NCI-H345 (cell line): ENCODE measurements at places on chromosomes 13 and 19.

GRCh38 chr13:106986033-106986484 lies 418.1 kb upstream of the ARGLU1 start:
- DNase-seq, result no peak

GRCh38 chr19:54707962-54708361 lies 16.3 kb upstream of the KIR3DL3 start:
- DNase-seq, result no peak

GRCh38 chr19:18322318-18322758 lies 538 bp downstream of the LSM4 start:
- DNase-seq, result no peak

- peak; percentile 66 for DNase-seq
These were observed 661 bp upstream of the MIR17HG start for GRCh38 chr13:91346850-91347201.

DNA sequence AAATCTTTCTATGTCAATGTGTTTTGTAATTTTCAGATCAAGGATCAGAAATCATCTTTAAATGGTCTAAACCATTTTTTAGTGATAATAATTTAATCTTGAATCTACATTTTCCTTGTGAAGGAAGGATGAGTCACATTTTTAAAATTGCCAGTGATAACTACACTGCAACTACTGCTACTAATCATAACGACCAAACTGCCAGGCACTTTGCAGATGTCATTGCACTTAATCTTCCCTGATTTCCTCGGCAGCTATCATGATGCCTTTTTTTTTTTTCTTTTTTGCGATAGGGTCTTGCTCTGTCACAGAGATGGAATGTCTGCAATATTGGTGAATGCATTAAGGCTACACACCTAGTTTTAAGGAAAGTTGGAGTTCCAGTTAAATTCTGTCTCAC lies 41.4 kb upstream of the SLC10A2 start:
- DNase-seq, result no peak

DNA sequence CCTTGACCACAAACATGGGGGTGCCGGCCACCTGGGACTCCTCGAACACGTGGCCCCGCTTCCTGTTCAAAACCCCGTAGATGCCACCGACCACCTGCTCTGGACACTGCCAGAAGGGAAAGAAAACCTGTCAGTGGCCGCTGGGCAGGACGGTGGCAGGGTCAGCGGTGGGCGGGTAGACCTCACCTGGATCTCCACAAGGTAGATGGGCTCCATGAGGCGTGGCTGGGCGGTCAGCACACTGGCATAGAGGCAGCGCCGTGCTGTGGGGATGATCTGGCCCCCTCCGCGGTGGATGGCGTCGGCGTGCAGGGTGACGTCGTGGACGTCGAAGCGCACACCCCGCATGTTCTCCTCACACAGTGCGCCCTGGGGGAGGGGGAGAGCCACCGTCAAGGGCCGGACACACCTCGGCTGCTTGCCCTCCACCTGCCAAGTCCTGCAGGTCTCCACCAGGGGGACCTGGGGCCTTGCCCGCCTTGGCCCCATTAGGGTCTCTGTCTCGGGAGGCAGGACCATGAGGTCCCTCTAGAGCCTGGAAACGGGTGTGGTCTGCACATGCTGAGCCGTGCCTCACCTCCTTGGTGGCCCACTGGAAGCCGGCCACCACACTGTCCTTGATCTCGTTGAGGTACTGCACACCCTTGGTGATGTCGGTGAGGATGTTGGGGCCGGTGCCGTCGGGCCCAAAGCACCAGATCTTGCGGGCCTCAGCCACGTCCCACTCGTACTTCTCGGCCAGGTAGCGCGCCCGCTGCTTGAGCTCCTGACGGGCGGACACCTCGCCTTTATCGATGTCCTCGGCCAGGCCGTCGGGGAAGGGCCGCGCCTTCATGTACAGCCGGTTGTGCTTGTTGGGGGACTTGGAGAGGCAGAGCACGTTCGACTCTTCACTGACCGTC lies 6.6 kb upstream of the DAPK3 start:
- DNase-seq, result no peak

DNA sequence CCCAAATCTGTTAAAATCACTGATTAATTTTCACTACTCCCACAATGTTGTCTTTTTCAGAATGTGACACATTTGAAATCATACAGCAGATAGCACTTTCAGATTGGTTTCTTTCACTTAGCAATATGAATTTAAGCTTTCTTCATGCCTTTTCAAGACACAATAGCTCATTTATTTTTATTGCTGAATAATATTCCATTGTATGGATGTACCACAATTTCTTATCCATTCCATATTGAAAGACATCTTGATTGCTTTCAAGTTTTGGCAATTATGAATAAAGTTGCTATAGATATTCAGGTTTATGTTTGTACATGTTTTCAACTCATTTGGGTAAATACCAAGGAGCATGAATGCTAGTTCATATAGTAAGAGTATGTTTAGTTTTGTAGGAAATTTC lies 2635.6 kb upstream of the PCDH20 start:
- no peak for DNase-seq

GRCh38 chr19:55304279-55304978 lies 20.6 kb downstream of the BRSK1 start:
- no peak for DNase-seq

DNA sequence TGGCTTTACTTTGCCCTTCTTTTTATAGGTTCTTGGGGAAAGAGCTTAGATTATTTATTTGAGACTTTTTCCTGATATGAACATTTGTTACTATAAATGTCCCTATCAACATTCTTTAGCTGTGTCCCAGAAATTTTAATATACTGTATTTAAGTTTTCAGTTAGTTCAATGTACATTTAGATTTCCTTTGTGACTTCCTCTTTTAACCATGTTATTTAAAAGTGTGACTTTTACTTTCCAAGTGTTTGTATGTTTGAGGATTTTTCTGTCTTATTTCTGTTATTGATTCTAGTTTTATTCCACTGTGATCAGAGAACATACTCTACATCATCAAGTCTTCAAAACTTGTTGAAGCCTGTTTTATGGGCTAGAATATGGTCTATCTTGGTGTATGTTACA lies 72.7 kb upstream of the SPRY2 start:
- no peak for DNase-seq

- DNase-seq, result peak; percentile 37
These were observed 20.7 kb downstream of the TNFSF11 start for GRCh38 chr13:42594481-42595252.

DNA sequence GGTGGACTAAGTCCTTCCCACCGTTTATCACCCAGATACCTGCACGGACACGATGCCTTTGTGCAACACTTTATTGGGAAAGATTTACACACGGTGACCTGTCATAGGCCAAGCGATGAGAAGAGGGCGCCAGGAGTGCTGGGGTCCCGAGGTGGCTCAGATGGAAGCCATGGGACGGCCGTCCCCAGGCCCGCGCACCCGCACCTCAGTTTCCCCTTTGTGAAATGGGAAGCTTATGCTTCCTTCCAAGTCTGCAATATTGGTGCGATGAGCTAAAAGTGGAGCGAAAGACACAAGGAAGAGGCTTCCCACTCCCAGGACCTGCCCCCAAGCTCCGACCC lies 369 bp upstream of the TMC4 start:
- no peak for DNase-seq

GRCh38 chr19:19597809-19598306 lies 20.6 kb downstream of the PBX4 start:
- DNase-seq, result no peak

DNA sequence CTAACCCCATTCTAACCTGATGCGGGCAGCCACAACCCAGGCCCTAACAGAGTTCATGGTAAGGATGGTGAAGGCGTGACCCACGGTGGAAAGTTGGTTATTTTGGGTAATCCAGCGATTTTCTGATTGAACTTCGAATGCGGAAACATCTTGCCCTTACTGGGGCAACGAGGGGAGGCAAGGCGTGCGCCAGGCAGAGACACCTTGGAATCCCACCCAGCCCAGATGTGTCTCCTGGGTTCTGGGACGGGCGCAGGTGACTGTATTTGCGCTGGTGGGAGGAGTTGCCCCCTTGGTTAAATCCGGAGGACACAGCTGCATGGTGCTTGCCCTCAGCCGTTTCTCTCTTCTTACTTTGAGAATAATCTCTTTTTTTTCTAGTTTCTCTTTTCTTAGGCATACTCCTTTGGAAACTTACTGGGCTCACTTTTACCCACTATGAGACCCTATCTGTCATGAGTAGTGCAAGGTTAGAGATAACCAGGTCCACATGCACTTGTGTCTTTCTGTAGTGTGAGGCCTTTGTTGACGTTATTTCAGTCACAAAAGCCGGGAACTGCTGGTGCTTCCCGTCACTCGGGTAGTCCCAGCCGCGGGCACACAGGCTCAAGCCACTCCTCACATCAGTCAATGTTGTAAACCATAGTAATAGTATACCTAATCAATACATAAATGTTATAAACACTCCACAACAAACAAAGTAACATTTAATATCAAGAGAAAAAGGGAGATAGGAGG lies 81.5 kb downstream of the ATP11A start:
- DNase-seq, result no peak

DNA sequence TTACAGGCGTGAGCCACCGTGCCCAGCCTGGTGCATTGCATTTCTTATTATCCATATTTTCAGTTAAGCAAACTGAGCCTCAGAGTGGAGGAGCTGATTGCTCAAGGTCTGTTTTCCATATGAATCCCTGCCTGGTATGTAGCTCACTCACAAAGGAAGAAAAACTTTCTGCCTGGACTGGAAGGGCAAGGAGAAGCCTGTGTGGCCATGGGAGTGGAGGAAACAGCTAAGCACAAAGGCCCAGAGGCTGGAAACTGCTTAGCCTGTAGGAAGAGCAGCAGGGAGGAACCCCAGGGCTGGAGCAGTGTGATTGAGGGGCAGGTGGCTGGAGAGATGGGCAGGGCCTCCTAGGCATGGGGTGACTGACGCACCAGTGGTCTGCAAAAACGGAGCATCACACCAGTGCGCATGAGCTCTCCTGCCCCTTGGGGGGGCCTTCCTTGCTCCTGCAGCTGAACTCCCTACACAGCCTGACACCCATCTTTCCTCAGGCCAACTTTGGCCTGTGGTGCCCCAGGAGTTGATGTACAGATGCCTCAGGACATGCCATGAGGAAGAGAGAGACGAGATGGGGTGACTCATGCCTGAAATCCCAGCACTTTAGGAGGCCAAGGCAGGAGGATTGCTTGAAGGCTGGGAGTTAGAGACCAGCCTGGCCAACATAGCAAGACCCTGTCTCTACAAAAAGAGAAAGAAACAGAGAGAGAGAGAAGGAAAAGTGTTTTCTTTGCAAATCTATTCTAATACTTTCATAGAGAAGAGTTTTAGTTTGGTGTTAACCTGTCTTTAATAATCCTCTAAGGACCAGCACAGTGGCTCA lies 2.8 kb upstream of the HNRNPM start:
- no peak for DNase-seq

DNA sequence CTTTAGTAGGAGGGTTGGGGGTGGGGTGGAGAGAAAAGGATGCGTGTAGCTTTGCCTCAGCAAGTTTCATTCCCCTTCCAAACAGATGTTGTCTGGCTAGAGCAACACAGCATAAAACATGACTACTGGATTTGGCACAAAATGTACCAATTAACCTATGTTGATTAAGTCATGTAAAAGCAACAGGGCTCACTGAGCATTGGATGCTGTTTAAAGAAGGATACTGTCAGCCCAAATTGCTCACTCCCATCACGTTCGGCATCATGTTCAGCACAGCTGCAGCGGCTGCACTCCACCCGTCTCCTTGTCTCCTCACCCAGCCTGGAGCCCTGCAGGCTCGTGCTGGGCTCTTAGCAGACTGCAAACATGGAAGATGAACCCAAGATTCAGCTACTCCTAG lies 77.5 kb downstream of the DLEU7 start:
- no peak for DNase-seq

DNA sequence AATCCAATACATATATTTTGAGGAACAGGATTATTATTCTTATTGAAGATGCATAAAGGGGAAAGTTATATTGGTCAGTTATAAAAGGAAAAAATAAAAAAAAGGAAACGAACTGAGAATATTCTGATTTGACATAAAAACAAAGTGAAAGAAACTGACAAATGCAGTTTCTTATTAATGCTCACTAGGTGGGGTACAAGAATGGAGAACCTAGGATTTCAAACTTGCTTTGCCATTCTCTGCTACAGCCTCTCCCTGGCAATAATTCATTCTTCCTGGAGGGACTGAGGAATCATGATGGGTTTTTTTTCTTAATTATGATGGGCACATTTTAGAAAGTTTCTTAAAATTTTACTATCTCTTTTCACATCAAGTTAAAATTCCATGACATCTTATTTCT lies 154.9 kb downstream of the PCDH9 start:
- no peak for DNase-seq

- DNase-seq, result no peak
These were observed 84.3 kb downstream of the FGF14 start for GRCh38 chr13:102317593-102317992.

GRCh38 chr19:38526430-38526829 lies 91.3 kb downstream of the MAP4K1 start:
- no peak for DNase-seq

DNA sequence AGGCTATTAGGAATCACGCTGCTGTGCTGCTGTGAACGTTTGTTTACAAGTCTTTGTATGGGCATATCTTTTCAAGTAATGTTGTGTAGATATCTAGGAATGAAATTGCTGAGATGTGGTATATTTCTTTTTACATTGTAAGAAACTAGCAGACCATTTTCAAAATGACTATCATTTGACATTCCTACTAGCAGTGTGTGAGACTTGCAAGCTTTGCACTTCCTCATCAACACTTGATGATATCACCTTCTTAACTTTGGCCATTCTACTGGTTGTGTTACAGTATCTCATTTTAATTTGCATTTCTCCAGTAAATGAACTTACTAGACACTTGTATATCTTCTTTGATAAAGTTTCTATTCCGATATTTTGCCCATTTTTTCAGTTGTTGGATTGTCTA lies 12.1 kb downstream of the METTL21C start:
- DNase-seq, result no peak

GRCh38 chr13:106205871-106206270 lies 329.6 kb downstream of the EFNB2 start:
- no peak for DNase-seq

DNA sequence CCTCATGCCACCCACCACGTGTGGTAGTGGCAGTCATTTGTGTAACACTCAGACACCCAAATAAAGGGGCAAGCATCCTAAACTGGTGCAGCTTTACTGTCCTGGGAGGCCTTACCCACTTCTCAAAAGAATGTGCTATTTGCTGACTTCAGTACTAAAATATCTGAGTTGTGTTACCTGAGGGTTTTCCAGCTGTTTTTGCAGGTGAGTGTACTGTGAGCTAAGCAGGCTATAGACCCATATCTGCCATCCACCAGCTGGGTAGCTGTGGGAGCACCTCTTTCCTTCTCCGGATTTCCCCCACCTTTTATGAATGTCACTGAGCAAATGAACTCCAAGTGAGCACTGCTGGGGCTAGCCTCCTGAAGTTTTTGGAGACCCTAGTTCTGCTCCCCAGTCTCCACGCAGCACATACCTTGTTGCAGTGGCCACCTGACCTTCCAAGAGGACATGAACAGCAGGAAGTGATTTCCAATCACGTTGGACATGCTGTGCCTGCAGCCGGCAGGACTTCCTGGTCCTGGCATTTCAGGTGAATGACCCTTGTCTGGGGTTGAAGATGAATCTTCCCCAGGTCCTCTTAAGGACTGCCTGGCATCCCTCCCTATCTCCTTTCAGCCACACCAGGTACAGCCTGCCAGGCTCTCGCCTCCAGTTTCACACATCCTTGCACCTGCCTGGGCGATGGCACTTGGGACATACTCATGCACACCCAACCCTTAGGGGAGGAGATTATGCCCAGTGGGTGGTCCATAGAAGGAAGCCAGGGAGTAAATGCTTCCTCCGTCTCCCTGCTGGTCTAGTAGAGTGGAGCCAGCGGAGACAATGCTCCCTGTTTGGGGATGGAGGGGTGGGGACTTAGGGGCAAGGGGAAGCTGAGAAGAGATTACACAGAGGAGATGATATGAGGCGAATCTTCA lies 109.5 kb upstream of the SPATA13 start:
- DNase-seq, result peak; percentile 52
